Left lobe of liver (tissue), 2 donors: ENCODE measurements at places on chromosomes 12 and 14.

- DNase-seq: no peak
Observed at GRCh38 chr12:7376196-7376595, 67.8 kb downstream of the CD163L1 start.

- DNase-seq: no peak
Observed at GRCh38 chr14:88005978-88006851, 1.3 kb downstream of the GPR65 start.

DNA sequence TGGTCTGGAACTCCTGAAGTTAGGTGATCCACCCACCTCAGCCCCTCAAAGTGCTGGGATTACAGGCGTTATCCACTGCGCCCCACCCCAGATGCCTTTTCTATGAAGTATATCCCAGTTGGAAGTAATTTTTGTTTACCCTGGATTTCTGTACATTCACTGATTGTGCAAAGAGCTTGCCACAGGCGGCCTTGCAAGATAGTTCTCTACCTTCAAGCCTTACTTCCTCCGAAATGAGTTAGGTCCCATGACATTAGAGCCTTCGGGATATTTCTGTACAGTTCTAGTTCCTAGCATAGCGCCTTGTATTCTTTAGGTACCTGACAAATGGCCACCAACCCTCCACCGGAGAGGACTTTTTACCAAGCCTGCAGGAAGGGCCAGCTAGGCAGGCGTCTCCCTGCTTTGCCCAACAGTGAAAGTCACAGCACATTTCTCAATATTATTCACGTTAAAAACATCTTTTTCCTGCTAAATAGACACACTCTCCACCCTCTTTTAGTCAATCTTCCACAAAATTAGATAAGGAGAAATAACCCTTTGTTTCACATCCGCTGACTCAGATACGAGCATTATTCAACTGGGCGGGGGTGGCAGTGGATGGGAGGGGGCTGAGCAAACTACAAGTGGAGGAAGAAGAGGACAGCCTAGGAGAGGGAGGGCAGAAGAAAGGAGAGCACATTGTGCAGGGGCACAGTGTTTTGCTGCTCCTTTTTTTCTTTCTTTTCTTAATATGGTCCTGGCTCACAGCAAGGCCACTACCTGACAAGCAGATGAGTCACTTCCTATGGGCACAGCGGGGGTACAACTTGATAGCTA, 40.0 kb upstream of the CAPRIN2 start:
- no peak for DNase-seq

GRCh38 chr14:100602621-100603230, 15.5 kb upstream of the BEGAIN start:
- DNase-seq: no peak

- DNase-seq: peak; percentile 63
Observed at GRCh38 chr14:52951681-52952554, 1.1 kb upstream of the FERMT2 start.

- no peak for DNase-seq
Observed at GRCh38 chr12:11716794-11717518, 67.5 kb downstream of the ETV6 start.

DNA sequence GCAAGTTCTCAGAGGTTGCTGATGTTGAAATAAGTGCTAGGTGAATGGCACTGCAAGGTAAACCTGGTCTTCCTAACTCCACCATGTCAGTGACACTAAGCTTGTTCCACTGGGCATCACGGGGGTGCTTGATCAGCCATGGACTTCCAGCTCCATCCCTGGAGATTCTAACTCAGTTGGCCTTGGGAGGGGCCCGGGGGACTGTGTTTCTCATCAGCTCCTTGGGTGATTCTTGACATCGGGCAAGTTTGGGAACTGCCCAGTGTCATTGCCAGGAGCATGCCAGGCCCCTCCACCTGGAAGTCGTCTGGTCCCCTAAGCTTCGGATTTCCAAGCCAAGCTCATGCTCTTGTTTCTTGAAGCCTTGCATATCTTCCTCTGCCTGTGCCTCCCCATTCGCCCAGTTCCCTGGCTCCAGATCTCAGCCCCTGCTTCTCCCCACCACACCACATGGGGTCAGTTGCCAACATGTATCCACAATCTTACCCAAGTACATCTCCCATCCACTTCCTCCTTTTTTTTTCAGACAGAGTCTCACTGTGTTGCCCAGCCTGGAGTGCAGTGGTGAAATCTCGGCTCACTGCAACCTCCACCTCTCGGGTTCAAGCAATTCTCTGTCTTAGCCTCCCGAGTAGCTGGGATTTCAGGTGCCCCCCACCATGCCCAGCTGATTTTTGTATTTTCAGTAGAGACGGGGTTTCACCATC, 30.7 kb upstream of the RFLNA start:
- DNase-seq: no peak

DNA sequence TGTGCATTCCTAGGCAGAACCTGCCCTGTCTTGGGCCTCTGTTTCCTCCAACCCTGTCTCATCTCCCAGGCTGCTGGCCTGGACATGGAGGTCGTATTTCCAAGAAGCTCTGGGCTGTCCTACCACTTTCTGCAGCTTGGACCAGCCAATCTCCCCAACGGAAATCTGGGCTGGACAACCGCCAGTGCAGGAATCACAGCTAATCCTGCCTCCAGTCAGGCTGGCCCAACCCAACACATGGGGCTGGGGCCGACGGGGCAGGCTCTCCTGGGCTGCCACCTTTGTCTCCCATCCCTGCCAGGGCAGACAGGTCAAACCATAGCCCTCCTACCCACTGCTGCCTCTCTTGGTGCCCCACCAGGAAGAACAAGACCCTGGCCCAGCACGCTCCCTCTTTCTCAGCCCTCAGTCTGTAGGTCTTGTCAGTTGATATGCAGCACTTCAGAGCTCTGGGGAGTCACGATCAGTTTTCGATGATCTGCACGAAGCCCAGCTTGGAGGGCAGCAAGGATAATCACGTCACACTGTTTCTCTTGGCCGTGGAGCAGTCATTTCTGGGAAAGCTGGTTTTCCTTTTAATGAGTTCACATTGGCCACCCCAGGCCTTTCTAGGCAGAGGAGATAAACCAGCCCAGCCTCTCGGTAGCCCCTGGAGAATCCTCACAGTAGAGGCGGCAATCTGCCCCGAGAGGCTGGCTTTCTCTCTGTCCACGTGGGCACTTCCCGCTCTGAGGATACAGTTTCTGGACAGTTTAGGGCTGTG, 195.2 kb upstream of the PRMT8 start:
- DNase-seq: no peak
